ENCODE measurements at places on chromosomes 2 and 18.
A peak's percentile ranks its signal among the peaks of the same experiment; 100 is the strongest.

- DNase-seq = no peak
Observed at GRCh38 chr2:240949791-240950705, 43.9 kb downstream of the CROCC2 start.

- DNase-seq = no peak
Observed at GRCh38 chr2:203819434-203820133, 48.0 kb upstream of the CTLA4 start.

DNA sequence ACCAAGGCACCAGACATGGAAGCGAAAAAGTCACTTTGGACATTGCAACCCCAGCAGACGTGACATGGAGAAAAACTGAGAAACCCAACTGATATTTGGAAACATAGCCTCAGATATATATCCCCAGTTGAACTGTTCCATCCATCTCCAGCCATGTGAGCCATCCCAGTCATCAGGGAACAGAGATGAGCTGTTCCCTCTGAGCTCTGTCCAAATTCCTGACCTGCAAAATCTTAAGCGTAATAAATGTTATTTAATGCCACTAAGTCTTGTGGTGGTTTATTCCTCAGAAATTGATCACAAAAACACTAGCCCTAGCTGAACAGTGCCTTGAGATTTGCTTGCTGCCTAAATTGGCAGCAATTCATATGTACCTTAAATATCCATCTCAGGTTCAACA is 182.8 kb downstream of the NRP2 start:
- no peak for DNase-seq

DNA sequence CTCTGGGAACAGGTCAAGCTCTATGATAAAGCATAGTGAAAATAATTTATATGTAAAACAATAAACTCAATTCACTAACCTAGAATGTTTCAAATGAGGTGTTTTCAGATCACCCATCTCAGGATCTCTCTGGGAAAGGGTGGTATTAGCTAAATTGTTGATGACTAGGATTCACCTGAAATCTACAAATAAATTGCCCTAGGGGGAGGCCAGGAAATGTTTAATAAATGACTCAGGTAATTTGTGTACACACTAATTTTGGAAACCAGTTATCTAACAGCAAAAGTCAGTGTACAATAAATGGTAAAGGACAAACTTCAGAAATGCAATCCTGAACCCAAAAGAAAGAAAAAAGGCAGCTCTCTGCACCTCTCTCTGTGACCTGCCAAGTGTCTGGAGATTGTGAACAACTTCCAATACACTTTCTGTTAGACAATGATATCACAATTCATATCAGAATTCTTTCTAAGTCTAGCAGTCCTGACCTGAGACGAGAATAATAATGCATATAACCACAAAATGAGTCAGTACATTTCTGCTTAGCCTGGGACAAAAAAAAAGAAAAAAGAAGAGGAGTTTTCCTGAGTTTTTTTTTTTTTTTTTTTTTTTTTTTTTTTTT is 760.0 kb downstream of the EPHA4 start:
- DNase-seq = no peak

GRCh38 chr2:135279209-135279608 is 227.1 kb downstream of the RAB3GAP1 start:
- DNase-seq = no peak

DNA sequence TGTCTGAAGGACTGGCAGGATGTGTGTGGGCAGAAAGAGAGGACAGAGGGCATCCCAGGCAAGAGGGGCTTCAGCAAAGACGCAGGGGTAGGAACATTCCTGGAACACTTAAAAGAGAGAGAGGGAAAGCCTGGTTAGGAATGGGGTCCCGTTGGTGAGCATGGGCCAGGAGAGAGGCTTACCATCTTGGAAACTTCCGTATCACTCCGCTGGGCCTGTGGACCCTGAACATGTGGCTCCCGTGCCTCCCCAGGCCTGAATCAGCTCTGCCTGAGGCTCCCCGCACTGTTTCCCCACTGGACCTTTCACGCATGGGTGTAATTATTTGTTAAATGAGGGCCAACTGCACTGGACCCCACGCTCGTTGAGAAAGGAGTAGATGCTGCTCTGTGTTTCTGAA is 191.1 kb upstream of the GLI2 start:
- no peak for DNase-seq

DNA sequence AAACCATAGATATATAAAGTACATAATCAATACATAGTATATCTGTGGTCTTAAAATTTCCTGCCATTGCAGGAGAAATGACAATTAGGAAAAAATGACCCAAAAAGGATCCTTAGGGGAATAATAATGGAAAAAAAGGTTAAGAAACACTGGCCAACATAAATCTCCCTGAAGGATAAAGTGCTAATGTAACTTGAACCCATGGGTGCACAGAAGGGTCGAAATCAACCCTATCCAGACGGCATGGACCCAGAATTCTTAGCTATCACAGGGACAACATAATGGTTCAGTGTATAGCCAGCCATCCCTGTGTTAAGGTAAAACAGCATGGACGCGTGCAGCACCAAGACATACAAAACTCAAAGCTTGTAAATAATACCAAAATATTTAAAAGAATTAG is 150.8 kb downstream of the DYM start:
- no peak for DNase-seq

- no peak for DNase-seq
Observed at GRCh38 chr18:3132700-3133099, 87.1 kb downstream of the MYOM1 start.

GRCh38 chr2:195304310-195304709 is 352.7 kb upstream of the SLC39A10 start:
- DNase-seq = no peak

DNA sequence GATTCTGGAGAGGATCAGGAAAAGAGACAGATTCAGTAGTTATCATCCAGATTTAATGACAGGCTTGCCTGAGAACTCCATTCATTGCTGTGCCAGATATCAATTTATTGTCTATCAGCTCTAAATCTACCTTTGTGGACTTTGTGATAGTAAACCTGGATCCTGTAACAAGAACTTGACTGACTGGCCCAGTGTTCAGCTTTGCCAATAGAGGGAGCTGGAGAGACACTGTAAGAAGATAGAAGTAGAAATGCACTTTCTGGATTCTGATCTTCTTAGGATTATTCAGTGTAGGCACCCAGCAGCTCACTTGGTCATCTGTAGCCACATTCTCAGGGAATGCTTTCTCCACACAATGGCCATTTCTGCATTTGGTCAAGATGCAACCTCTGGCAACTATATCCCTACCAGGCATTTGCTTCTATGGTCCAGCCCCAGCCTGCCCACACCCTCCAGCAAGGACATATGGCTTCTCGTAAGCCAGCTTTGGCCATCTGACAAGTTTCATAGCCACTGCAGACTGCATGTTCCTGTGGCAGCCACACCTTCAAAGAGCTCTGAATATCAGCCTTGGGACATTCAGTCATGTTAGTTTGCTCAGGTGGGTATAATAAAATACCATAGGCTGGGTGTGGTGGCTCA is 6.1 kb upstream of the SERPINB8 start:
- no peak for DNase-seq

DNA sequence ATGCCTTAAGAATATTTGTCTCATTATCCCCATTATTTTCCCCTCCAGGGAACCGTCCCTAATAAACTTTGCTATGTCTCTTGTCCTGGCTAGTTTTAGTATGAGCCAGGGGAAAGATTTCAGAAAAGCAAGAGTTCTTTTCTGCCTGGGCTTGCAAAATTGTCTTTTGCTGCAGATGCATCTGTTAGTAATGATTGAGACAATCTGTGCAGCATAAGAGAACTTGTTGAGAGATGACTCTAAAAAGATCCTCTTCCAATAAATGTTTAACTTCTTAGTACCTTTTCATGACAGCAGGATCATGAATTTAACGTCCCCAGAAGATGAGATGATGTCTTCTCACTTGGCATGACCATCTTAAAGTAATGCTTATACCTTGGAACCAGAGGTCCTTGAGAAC is 172.5 kb upstream of the CREB1 start:
- no peak for DNase-seq

DNA sequence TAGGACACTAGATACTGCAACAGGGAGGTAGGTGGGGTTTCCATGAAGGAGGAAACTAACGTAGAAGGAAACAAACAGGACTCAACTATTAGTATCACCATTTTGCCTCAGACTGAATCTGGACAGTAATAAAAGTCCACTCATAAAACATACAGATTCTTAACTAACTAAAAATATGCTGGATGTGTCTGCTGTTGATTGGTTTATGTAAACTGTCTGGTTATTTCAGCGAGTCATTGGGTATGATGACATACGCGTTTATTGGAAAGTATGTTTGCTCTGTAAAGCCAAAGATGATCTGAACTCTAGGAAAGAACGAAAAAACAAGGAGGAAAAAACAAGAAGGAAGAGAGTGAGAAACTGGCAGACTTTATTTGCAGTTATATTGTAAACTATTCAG is 1816.1 kb upstream of the LRRTM1 start:
- no peak for DNase-seq

- no peak for DNase-seq
Observed at GRCh38 chr2:220241423-220241822, 614.0 kb downstream of the SLC4A3 start.

- DNase-seq = no peak
Observed at GRCh38 chr2:239566162-239566994, 165.6 kb upstream of the HDAC4 start.

DNA sequence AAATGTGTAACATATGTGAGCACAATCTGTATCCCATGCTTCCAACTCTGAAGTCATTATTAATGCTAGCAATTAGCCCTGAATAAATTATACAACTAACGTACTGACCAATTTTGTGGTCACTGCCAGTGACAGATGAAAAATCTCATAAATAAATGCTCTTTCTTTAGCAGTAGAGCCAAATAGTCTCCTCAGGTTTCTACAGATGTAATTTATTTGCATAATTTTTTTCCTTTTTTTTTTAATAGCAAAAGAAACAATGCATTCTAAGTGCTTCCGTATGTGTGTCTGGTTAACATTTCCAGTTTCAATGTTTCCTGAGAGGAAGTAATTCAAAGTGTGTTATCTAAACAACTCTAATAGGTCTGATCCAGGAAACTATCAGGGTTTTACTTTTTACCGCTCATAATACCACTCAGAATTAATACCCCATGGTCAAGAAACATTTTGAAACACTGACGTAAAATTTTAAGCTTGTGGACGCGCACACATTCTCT is 108.4 kb downstream of the MEP1B start:
- DNase-seq = no peak

DNA sequence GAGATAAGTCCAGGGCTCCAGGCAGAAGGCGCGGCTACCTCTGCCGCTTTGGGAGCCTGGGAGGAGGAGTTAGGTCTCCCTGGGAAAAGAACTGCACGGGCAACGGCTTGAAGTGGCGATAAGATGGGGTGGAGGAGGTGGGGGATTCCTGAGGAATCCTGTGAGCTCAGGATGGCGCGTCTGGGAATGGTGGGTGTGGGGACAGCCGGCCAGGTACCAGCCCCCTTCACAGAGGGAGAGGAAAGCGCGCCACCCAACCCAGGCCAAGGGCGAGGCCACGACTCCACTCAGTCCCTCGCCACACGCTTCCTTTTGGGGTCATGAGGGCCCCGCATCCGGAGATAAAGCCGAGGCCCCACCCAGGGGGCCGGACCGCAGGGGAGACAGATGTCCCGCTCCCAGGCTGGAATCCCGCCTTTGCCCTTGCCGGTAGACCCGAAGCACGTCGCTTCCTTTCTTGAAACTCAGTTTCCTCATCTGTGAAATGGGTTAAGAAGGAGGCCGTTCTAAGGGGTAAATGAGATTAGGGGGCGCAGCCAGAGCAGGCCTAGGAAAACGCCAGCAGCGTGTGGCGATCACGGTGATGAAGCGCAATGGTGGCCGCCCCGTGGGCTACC is 1.7 kb upstream of the CTDSP1 start:
- DNase-seq = no peak

DNA sequence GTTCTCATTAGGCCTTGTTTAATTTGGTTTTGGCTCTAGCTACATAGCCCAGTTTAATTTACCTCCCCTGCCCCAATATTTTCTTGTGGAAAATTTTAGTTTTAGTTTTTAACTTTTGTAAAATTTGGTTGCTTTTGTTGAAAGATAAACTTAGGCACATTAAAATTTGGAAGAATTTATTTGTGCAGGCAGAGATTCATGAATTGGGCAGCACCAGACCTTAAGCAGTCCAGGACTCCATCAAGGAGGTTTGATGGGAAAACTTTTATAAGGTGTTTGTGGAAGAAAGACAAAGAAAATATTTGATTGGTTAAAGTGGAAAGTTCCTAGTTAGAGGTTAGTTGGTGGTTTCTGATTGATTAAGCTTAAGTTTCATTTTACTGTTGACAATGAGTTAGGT is 16.4 kb upstream of the PNPT1 start:
- DNase-seq = no peak

GRCh38 chr2:9692456-9693195 is 61.8 kb upstream of the YWHAQ start:
- no peak for DNase-seq

GRCh38 chr2:205171261-205171940 is 510.9 kb upstream of the NRP2 start:
- no peak for DNase-seq

DNA sequence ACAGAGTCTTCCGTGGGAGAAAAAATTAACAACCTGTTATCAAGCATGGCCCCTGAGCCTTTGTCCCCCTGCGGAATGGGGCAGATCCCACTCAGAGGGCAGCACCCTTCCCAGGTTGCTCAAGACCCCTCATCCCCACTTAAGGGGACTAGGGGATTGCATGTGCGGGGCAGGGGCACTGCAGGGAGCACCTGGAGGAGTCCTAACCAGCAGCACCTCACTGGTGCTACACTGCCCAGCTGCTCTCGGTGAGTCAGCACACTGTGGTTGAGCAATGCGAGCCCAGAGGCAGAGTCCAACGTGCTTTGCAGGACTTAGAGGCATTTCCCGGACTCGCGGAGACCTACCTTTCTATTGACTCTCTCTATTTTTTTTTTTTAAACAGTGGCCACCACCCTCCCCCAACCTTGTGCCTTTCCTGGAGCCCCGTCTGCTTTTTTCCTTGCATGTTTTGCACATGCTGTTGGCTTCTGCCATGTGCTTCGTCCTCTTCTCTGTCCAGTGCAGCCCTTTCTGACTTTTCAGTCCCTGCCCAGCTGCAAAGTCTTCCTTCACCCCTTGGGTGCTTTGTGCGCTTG is 74.0 kb downstream of the IL1R2 start:
- no peak for DNase-seq

GRCh38 chr2:44549856-44550255 is 188.1 kb downstream of the CAMKMT start:
- DNase-seq = no peak

- peak; percentile 46 for DNase-seq
Observed at GRCh38 chr18:23994361-23994902, 20.1 kb upstream of the TTC39C start.

- DNase-seq = no peak
Observed at GRCh38 chr2:96775160-96775559, 14.5 kb downstream of the CNNM4 start.

- DNase-seq = no peak
Observed at GRCh38 chr2:225693259-225693658, 293.7 kb downstream of the NYAP2 start.
